ENCODE measurements at places on chromosomes 5 and 9.

- no peak for DNase-seq
Measured at GRCh38 chr9:98071737-98072136, 15.2 kb downstream of the NANS start.

DNA sequence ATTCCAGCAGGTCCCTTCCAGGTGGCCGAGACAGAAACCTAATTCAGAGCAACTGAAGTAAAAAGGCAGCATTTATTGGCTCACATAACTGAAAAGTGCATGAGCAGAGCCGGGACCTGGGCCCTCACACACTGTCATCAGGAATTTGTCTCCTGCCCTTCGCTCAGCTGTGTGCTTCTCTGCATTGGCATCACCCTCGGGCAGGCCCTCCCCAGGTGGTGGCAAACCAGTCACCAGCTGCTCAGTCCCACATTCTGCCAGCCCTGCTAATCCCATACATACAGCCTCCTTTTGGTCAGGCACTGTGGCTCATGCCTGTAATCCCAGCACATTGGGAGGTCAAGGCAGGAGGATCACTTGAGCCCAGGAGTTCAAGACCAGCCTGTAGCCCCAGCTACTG, 11.5 kb upstream of the CPLX2 start:
- DNase-seq: no peak

GRCh38 chr9:38176251-38176650, 107.2 kb upstream of the SHB start:
- no peak for DNase-seq

DNA sequence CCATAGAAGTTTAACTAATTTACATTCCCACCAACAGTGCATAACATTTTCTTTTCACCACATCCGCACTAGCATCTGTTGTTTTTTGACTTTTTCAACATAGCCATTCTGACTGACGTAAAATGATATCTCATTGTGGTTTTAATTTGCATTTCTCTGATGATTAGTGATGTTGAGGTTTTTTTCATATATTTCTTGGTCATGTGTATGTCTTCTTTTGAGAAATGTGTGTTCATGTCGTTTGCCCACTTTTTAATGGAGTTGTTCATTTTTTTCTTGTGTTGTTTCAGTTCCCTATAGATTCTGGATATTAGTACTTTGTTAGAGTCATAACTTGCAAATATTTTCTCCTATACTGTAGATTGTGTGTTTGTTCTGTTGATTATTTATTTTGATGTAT, 163.4 kb downstream of the FER start:
- no peak for DNase-seq

- DNase-seq: no peak
Measured at GRCh38 chr9:133888809-133889491, 103.2 kb downstream of the VAV2 start.

- no peak for DNase-seq
Measured at GRCh38 chr9:29740518-29740917, 2167.2 kb upstream of the C9orf72 start.

GRCh38 chr5:81247441-81247972, 14.4 kb downstream of the CKMT2 start:
- no peak for DNase-seq

GRCh38 chr9:37653385-37653784, 2.6 kb downstream of the FRMPD1 start:
- DNase-seq: no peak

GRCh38 chr9:93306579-93307091, 122.7 kb downstream of the WNK2 start:
- no peak for DNase-seq

Measured in fibroblast of the conjunctiva (primary cell).